ENCODE measurements at places on chromosomes 4 and X.

DNA sequence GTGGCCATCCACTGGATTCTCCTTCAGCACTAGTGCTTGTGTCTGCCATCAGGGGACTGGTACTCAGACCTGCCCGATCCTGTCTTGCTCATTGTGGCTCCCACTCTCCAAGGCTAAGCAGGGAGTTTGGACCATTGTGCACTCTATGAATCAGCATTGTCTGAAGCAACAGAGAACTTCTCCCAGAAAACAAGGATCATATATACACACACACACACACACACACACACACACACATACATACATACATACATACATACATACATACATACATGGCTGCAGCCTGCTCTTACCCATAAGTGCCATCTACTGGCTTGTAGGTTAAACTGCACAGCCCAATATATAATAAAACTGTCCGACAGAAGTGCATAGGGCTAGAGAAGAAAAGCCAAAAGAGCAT is 345.3 kb upstream of the LCORL start:
- DNase-seq, result no peak

DNA sequence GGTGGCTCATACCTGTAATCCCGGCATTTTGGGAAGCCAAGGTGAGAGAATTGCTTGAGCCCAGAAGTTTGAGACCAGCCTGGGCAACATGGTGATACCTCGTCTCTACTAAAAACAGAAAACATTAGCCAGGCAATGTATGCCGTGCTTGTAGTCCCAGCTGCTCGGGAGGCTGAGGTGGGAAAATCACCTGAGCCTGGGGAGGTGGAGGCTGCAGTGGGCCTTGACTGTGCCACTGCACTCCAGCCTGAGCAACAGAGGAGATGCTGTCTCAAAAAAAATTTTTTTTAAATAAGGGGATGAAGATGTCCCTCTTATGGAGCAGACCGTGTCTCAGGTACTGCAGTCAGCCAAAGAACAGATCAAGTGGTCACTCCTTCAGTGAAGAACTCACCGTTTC is 13.5 kb downstream of the CTAG1B start:
- no peak for DNase-seq

DNA sequence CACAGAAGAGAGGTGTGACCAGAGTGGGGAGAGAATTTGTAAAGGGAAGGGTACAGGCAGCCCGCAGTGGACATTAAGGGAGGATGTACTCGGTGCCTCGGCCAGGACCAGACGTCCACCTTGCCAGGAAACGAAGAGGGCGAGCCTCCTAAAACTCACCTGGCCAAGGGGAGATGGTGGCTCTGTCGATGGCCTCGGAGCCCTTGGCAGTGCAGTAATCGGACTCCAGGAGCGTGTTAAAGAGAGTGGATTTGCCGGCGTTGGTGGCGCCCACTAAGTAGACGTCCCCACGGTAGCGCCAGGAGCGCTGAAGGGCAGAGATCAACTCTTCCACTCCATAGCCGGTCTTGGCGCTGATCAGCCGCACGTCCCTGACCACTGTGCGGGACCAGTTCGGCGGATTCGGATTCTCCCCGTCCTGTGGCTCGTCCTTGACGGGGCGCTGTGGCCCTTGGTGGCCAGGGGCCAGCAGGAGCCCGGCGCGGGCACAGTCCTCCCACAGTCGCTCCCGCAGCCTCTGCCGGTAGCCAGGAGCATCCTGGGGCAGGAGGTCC is 1.0 kb downstream of the NOA1 start:
- no peak for DNase-seq

GRCh38 chr4:18397681-18398390 is 376.3 kb upstream of the LCORL start:
- DNase-seq, result no peak

Measured in activated naive CD4-positive, alpha-beta T cell treated with anti-CD3 and anti-CD28 coated beads, Interleukin-2, amount 10 ng/mL, durations not matched to agents 7 days and 5 days (primary cell).